Fibroblast of skin of right biceps (primary cell): ENCODE measurements at places on chromosomes 11 and 22.

DNA sequence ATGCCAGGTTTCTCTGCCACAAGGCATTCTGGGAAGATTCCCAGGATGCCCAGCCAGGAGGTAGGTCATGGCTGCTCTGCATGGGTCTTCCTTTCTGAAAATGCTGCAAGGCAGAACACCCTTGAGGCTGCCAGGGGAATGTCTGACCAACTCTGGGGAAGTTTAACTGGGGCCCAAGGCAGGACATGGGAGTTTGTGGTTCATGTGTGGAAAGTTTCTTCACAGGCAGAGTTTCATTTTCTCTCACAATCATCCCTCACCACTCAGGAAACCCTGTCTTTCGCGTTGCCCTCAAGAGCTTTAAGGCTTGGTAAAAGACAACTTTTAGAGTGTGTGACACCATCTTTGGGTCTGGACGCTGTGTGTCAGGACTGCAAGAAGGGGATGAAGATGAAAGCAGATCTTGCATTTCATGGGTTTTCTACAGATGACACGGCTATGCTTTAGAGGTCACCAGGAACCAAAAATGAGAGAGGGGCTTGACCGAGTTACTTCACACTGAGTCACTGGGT lies 133.5 kb downstream of the CD44 start:
- DNase-seq: no peak

- peak; percentile 69 for DNase-seq
Measured at GRCh38 chr22:35552196-35552842, 11.7 kb downstream of the RASD2 start.

DNA sequence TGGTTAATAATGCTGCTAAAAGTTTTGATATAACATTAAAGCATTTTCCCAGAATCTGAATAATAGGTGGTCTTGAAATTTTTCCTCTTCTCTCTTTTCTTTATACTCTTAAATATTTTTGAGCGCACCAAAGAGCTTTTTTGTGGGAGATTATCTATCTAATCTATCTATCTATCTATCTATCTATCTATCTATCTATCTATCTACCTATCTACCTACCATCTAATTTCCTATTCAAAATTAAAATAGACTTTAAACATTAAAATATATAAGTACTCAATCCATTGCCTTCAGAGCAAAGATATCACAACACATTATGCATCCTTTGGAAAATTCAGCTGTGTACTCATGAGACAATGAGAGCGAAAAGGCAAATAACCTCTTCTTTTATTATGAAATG lies 55.8 kb downstream of the ELMOD1 start:
- DNase-seq: no peak

DNA sequence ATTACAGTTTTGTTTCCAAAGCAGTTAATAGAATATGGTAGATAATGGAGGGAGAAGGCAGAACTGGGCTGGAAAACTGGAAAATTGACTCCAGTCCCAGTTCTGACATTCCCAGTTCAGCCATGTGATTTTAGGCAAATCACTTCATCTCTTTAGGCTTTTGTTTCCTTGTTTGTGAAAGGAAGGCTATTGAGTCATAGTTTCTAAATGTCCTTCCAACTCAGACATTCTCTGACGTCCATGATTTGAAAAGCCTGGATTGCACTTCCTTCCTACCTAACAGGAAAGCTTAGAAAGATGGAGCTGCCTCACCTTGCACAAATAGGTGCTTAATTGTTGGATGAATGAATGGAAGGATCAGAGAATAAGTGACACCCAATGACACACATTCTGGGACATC lies 19.8 kb upstream of the GALNT18 start:
- no peak for DNase-seq

DNA sequence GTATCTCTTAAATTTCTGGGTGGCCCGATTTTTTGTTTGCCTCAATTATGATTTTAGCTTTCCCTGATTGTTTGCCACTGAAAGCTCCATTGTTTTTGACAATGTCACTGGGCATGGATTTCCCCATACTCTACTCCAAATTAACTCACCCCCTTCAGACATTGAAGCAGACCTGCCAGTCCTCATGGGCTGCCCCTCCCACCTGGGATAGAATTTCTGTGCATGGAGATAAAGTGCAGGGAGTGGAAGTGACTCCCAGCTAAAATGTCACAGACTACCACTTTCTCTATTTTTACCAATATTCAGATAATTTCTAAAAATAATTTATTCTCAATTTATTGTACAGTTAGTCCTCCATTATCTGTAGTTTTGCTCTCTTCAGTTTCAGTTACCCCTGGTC lies 79.1 kb upstream of the CLPB start:
- DNase-seq: no peak

DNA sequence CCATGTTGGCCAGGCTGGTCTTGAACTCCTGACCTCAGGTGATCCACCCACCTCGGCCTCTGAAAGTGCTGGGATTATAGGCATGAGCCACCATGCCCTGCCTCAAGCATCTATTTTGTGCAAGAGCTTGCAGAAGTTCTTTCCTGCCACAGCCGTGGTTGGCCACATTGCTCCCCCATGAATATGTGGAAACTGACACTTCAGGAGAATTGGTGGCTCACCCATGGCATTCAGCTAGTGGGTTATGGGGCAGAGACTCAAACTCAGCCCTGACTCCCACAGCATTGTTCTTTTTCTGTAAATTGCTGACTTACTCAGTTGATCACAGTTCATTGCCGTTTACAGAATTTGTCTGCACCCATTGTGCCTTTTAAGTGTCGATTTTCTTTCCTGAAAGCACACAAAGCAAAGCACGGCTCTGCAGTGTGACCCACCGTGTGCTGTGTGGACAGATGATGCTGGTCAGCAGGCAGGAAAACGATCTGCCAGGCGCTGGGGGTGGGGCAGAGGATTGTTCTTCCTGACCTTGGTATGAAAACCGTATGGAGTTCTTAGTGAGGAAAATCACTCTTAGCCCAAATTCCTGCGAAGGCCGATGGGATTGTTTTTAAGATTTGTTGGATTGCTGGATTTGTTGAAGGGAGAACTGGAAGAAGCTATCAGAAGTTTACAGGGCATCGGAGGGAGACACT lies 115.6 kb downstream of the PTPRJ start:
- DNase-seq: no peak

DNA sequence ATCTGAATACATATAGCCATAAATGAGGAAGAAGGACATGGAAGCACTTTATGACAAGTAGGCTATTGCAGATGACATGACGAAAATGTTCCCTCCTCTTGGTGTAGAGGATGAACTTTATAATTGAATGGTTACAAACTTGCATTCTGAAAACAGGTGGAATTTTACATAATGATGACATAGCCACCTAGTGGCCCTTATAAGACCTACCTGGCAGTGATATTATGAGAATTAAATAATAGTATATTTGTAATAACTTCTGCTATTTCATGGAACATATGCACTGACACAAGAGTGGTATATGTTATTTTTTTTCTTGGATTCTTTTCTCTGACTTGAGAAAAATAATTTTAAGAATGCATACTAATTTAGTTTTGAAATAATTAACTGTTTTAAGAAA lies 22.9 kb downstream of the TRIM22 start:
- no peak for DNase-seq

DNA sequence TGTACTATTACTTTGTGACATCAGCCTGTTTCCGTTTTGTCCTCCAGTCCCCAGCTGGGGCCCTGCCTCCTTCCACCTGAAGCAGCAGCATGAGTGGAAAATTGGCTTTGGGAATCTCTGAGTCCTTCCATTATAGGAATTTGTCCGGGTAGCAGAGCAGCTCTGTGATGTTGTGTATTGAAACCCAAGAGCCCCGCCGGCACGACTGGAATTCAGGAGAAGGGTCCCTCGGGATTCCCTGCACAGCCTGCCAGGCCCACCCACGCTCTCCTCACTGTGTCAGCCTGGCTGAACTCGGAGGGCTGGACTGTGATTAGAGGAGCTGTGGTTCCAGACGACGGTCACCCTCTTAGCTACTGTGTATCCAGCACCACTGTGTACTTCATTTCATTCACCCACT lies 18.8 kb upstream of the TSPAN18 start:
- DNase-seq: peak; percentile 52

- peak; percentile 84 for DNase-seq
Measured at GRCh38 chr11:58900479-58901420, 38.5 kb upstream of the GLYATL1 start.

GRCh38 chr11:47591764-47592163 lies 2.4 kb downstream of the C1QTNF4 start:
- DNase-seq: no peak

GRCh38 chr11:79419120-79419519 lies 21.7 kb downstream of the TENM4 start:
- peak; percentile 72 for DNase-seq

- DNase-seq: no peak
Measured at GRCh38 chr11:47592251-47592650, 2.0 kb downstream of the C1QTNF4 start.

- DNase-seq: no peak
Measured at GRCh38 chr11:8202516-8203413, 33.9 kb upstream of the RIC3 start.

DNA sequence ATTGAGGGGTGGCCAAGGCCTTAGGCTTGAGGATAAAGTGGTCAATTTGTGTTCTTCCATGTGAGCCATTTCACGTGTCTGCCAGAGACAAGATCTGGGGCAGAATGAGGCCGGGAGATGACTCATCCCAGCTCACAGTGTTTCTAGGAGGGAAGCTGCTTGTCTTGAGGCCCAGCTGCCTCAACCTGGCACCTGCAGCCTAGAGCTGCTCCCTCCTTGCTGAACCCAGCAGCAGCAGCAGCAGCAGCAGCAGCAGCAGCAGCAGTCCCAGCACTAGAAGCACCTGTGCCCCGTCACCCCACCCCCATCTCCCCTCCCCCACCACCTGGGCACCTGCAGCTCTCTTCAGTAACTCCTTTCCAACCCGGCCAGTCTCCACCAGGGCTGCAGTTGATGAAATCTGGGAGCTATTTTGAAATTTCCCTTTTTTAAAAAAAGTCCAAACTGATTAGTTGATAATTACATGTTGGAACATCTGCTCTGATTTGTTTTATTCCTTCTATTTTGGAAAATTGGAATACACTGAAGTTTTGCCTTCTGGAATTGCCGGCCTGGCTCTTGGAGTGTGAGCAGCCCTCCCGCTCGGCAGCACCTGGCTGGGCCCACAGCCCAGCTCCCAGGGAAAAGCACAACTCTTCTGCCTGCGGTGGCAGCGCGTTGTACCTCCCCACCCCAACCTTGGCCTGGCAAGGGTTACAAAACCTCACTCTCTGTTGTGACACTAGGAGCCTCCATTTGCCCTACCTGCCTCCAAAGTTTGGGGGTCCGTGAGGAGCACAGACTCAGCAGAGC lies 143.5 kb downstream of the NXPE2 start:
- DNase-seq: peak; percentile 15

DNA sequence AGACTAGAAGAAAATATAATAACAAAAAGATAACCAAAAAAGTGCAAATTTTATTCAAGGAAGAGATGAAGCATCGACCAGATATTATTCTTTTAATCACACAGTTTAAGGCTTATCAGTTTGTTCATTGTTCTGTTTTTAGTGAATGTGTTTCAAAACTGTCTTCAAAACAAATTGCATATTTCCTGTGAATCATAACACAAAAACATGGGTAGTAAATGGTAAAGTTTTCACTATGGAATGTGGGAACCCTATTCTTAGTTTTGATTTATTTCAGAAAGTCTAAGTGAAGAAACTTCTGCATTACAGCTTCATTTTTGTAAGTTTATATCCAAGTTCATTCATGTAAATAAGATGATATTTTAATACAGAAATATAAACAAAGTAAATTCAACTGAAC lies 207.6 kb upstream of the LUZP2 start:
- DNase-seq: peak; percentile 4

- no peak for DNase-seq
Measured at GRCh38 chr11:46981436-46981835, 44.9 kb downstream of the CSTPP1 start.

GRCh38 chr11:59841514-59841913 lies 3.8 kb downstream of the CBLIF start:
- no peak for DNase-seq

- no peak for DNase-seq
Measured at GRCh38 chr22:20090730-20091240, 10.7 kb downstream of the DGCR8 start.

DNA sequence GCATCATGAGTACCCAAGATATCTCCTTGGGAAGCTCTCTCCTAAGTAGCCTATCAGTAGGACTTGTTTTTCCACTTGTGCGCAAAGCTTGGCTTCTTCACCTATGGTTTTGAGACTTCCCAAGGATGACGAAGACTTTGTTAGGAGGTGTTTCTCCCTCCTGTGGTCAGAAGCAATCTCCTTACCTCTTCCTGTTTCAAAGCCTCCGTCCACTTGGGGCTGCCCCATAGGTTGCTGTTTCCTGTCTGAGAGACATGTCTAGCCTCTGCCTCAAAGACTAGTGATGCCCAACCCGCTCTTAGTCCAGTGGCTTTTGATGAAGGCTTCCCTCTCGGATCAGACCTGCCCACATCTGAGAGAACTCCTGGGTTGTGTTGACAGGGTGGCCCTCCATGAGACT lies 92.9 kb downstream of the TRAF6 start:
- DNase-seq: no peak

GRCh38 chr11:41816396-41816795 lies 356.9 kb upstream of the LRRC4C start:
- no peak for DNase-seq

DNA sequence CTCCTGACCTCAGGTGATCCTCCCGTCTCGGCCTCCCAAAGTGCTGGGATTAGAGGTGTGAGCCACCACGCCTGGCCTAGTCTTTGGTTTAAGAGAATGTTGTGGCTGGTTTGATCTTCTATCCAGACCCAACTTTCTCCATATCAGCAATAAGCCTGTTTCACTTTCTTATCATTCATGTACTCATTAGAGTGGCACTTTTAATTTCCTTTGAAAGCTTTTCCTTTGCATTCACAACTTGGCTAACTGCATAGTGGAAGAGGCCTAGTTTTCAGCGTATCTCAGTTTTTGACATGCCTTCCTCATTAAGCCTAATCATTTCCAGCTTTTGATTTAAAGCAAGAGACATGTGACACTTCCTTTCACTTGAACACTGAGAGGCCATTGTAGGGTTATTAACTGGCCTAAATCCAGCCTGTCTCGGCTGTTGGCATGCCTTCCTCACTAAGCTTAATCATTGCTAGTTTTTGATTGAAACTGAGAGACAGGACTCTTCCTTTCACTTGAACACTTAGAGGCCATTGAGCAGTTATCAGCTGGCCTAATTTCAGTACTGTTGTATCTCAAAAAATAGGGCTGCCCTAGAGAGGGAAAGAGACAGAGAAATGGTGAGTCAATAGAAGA lies 13.1 kb upstream of the RPL3 start:
- peak; percentile 81 for DNase-seq

GRCh38 chr11:64323373-64323772 lies 5.5 kb downstream of the PRDX5 start:
- no peak for DNase-seq

GRCh38 chr22:41974691-41975290 lies 5.5 kb downstream of the SEPTIN3 start:
- DNase-seq: no peak

DNA sequence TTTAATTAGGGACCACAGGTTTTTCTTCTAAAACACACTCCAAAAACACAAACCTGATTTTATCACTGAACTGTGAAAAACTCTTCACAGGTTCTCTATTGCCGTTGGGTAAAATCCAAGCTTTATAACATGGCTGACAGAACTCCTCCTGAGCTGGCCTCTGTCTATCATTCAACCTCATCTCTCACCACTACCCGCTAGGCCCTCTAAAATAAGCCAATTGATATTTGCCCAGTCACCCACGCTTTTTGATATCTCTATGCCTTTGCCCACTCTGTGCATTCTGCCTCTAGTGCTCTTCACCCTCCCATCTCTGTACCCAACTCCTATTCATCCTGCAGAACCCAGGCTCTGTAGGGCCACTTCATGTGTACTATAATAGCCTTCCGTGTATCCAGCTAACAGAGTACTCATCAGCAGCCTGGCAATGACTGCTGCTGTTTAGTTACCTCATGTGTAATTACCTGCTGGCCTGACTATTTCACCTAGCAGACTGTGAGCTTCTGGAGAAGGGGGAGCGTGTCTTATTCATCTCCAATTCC lies 1.1 kb upstream of the CNGA4 start:
- DNase-seq: no peak
